Body of pancreas (tissue), 4 donors: ENCODE measurements at places on chromosomes 6 and 20. TPM values are rescaled to one million over a fixed set of nuclear protein-coding genes. Genes with fewer than 3 reads are reported as not detected.
A peak's percentile ranks its signal among the peaks of the same experiment; 100 is the strongest.

- H3K4me1 ChIP-seq = peaks cover 16% of the 10 kb centered on the region
- no peak overlapping the region for H3K27ac ChIP-seq
- peaks cover 31% of the 10 kb centered on the region for H3K36me3 ChIP-seq
- H3K27me3 ChIP-seq = no peaks in the 10 kb centered on the region
Observed at GRCh38 chr20:49905415-49906091, 9.8 kb downstream of the SPATA2 start.

DNA sequence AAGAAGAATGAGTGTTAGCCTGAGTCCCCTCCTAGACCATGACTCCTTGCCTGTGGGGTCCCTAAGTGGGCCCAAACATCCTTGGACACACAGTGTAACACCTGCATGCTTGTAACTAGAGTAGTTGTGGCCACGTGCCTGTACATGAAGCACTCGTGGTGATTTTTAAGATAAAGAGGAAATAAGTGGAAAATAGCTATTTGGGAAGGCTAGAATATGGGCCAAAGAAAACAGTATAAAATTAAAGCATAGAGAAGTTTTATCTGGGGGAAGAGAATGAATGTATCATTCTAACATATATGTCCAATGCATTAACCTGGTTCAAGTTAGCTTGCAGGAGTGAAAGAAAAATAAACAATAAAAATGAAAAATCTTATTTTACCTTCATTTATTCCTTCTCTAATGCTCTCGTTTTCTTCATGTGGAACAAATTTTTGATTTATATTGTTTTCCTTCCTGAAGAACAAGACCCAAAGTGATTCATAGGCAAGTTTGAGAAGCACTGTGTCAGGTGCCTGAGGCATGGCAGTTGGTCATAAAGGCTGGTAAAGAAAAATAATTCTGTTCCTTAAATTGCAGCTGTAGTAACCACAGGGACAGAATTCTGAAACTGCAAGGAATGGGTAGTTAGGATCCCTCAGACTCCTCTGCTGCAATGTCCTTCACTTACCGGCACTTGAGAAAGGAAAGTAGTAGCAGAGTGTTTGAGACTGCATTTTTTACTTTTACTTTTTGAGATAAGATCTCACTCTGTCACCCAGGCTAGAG is 8.5 kb upstream of the CST3 start:
- no peak for DNase-seq
- no peaks in the 10 kb centered on the region for H3K36me3 ChIP-seq
- H3K4me3 ChIP-seq = no peak overlapping the region
- no peaks in the 10 kb centered on the region for H3K27me3 ChIP-seq

DNA sequence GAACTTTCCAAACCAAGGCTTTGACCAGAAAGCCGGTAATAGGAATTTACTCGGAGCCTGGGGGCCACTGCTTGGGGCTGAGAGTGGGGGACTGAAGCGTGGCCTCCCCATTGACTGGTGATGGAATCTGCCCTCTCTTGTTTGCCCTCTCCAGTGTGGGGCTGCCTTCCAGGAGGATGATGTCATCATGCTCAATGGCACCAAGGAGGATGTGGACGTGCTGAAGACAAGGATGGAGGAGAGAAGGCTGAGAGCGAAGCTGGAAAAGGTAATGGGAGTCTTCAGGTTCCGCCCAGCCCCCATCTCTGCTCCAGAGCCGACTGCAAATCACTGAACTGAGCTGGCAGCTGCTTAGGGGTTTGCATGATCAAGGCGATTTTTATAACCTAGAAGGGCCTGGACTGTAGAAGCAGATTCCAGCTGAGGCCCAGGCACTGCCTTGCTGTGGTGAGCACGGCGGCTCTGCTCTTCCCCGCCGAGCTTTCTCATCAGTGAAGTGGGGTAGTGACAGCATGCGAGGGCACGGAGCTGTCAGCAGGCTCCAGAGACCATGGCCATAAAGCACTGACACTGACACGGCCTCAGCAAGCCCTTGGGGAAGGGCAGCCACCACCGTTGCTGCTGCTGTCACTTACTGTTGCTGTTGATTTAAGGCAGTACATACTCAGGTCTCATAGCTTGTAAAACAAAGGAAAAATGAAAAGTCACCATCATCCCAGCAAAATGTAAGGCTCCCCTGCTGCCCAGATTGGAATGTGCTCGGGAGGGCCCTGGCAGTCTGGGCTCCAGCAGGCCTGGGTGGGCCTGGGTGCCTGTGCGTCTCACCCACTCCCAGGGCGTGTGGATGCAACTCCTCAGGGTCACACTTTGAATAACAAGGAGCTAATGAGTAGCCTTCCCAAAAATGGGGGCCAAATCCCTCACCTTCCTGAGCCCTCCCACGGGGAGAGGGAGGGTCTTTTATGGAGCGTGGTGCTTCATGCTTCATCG is 11.1 kb upstream of the FAM209A start:
- H3K4me1 ChIP-seq = no peaks in the 10 kb centered on the region
- peaks cover 13% of the 10 kb centered on the region for H3K36me3 ChIP-seq
- H3K27ac ChIP-seq = no peak overlapping the region

- no peak overlapping the region for H3K27ac ChIP-seq
- H3K4me1 ChIP-seq = peaks cover 10% of the 10 kb centered on the region
- no peaks in the 10 kb centered on the region for H3K36me3 ChIP-seq
- H3K27me3 ChIP-seq = no peaks in the 10 kb centered on the region
Observed at GRCh38 chr20:36850759-36851158, 25.2 kb upstream of the TLDC2 start.

GRCh38 chr6:8674126-8674525 is 238.8 kb upstream of the SLC35B3 start:
- peaks cover 10% of the 10 kb centered on the region for H3K4me1 ChIP-seq
- no peaks in the 10 kb centered on the region for H3K27me3 ChIP-seq
- no peak overlapping the region for H3K4me3 ChIP-seq
- H3K27ac ChIP-seq = no peak overlapping the region
- H3K36me3 ChIP-seq = no peaks in the 10 kb centered on the region
- DNase-seq = no peak

- no peaks in the 10 kb centered on the region for H3K36me3 ChIP-seq
- peaks cover 18% of the 10 kb centered on the region for H3K4me1 ChIP-seq
- no peaks in the 10 kb centered on the region for H3K27me3 ChIP-seq
- no peak overlapping the region for H3K27ac ChIP-seq
- DNase-seq = no peak
- no peak overlapping the region for H3K4me3 ChIP-seq
Observed at GRCh38 chr6:140068801-140069200, 694.4 kb upstream of the CITED2 start.

- no peak overlapping the region for H3K4me3 ChIP-seq
- no peaks in the 10 kb centered on the region for H3K27me3 ChIP-seq
- DNase-seq = peak; percentile 58
- no peaks in the 10 kb centered on the region for H3K36me3 ChIP-seq
Observed at GRCh38 chr6:6721606-6722005, 133.1 kb downstream of the LY86 start.

The KCNK5 gene
- total RNA-seq = 16.9 TPM

The UNC5CL gene
- total RNA-seq = 17.4 TPM

The OLIG3 gene
- total RNA-seq = not detected

The RSPH4A gene
- 2.6 TPM for total RNA-seq

The GPX5 gene
- total RNA-seq = not detected

The PRPH2 gene
- total RNA-seq = 1.0 TPM

The C6orf52 gene
- total RNA-seq = not detected

The PPP1R16B gene
- total RNA-seq = 1.6 TPM
